ENCODE measurements at places on chromosomes 12 and 14.

DNA sequence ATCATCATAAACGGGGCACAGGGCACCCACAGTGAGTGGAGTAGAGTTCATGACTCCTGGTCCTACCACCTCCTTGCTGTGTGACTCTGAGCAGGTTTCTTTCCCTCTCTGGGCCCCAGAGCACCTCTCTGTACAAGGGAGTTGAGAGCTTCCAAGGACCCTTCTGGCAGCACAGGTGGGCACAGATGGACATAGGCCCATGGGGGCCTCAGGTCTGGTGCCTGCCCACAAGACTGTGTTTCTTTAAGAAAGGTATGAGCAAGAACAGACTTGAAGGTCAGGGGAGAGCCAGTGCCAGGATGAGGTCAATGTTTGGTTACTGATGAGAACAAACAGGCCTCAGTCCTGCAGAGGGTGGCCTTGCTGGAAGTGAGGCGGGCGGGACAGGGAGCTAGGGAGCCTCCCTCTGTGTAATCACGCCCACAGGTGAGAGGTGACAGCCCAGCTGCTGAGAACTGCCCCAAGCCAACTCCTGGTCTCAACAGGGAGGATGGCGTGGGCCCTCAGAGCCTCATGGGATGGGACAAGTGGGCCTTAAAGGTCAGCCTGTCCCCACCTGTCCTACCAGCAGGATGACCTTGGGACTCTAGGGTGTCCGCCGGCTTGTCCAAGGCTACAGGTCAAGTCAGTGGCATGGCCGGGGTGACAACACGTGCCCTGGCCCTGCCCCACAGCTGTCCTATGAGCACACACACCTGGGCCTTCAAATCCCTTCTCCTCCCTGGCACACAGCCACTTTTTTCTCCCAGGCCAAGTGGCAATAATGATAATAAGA lies 49.1 kb downstream of the CCDC85C start:
- DNase-seq, result no peak

DNA sequence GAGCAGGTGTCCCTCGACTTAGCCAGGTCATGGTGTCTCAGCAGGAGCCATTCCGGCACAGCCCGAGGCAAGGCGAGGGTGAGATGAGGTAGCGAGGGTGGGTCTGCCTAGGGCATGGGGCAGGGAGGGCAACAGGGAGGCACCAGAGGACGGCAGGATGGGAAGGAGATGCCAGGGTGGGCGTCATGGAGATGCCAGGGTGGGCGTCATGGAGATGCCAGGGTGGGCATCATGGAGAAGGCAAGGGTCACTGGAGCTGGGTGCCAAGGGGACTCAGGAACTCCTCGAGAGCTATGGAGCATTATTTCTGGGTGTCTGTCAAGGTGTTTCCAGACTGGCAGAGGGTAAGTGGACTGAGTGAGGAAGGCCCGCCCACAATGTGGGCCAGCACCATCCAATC lies 7.4 kb downstream of the DEGS2 start:
- DNase-seq, result no peak

- DNase-seq, result peak; percentile 75
Observed at GRCh38 chr12:89225401-89225800, 126.9 kb downstream of the DUSP6 start.

DNA sequence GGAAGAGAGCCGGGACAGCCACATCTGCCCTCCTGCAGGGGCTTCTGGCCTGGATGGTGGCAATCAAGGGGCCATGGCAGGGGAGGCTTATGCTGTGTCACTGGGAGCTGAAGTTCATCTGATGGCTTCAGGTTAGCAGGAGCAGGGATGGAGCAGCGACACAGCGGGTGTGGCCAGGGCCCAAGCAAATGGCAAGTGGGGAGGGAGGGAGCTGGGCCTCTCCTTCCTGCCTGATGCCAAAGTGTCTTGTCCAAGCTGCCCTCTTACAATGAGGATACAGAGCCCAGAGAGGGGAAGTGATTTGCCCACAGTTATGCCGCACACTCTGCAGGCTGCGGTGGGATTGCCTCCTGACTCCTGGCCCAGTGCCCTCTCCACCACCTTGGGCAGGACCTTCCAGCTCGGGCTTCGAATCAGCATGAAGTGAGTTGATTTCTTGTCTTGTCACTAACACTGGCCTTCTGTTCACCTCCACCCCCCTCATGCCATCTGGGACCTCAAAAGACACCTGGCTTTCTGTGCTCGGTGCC lies 51.3 kb downstream of the IQSEC3 start:
- no peak for DNase-seq

DNA sequence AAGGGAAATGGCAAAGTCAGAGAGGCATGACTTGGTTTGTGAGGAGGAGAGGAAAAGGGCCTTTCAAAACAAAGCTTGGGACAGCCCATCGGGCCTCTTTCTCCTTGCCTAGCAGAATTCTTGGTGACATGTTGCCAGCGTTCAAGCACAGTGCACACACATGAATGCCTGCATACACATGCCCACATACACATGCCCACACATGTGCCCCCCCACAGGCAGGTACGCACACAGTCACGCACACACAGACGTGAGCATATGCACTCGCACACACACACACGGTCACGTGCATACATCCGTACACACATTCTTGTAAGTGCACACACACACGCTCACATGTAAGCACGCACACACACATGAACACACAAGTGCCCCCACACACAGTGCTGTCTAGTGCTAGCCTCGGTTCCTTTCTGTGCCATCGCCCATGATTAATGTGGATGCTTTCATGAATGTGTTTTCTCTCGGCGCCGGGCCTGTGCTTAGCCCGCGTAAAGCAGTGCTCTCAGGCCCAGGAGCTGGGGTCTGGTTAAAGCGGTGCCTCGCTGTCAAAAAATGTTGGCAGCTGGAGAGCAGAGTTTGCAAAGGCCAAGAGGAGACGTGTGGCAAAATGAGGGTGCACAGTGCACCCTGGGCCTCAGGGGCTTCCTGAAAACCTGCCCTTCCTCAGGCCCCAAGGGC lies 328.8 kb upstream of the DIO3 start:
- DNase-seq, result no peak

DNA sequence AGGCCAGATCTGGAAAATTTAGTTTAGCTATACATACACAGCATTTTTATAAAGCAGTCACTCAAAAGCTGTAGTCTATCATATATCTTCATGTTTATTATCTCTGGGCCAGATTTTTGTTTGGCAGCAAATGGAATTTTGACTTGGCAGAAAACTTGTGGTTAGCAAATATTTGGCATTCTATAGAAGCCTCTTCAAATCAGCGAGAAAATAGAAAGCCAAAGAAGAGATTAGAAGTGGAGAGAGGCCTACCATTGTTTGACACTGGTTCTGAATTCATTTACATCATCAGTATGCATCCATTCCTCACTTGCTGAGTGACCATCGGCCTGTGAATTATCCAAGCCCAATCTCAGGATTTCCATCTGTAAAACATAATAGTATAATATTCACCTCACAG lies 1077.6 kb downstream of the GALC start:
- DNase-seq, result no peak

DNA sequence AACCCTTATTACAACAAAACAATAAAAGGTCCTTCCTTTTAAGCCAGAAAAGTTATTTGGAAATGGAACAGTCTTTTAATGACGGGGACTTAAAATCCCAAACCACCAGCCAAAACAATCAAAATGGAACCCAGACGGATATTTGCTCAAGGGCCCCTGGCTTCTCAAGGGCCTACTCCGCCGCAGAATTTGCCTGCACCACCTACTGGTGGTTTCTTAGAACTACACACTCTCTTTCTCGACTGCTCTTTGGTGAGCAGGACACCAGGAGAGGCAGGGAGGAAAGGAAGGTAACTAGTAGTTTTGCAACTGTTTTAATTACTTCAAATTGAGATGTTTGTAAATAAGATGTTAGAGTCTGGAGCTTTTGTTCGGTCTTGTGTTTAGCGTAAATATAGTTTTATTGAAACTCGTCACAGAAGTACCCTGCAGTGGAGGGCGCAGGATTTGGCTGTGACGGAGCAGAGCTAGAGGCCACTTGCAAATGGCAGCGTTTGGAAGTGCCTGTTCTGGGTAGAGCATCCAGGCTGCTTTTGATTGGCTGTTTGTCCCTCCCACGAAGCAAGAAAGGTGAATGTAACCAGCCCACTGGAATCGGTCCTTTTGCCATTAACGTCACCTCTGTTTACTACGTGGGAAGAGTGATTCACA lies 238.5 kb downstream of the CACNA1C start:
- peak; percentile 86 for DNase-seq

DNA sequence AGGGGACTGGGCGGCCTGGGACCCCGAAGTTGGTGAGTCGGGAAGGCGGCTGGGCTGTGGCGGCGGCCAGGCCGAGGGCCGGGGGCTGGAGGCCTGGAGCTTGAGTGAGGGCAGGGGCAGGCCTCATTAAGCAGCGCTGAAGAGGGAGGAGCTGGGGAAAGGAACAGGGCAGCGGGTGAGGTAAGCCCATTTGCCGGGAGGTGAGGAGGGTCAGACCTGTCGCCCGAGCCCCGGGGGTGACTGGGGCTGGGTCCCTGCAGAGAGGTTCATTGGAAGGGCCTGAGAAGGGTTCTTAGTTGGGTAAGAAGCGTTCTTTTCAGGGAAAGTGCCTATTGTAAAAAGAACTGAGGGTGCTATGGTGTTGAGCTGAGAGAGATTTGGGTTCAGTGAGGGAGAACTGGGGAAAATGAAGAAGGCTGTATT lies 441 bp downstream of the RAB5B start:
- DNase-seq, result peak; percentile 43

DNA sequence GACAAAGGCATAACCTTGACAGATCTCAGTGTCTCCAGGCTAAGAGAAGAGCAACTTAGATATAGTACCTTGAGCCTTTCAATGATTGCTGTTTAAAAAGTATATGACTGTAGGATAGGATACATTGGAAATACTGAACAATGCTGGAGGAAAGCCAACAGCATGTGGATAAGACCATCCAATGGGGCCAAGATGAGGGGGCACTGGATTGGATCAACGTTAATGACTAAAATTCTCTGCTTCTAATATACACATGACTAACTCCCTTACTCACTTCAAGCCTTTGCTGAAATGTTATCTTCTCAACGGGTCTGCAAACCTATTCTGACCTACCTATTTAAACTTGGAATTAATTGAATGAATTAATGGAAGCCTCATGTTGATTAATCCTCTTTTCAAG lies 354.9 kb downstream of the RAD51B start:
- no peak for DNase-seq

- no peak for DNase-seq
Observed at GRCh38 chr12:82414926-82415325, 56.6 kb downstream of the METTL25 start.

DNA sequence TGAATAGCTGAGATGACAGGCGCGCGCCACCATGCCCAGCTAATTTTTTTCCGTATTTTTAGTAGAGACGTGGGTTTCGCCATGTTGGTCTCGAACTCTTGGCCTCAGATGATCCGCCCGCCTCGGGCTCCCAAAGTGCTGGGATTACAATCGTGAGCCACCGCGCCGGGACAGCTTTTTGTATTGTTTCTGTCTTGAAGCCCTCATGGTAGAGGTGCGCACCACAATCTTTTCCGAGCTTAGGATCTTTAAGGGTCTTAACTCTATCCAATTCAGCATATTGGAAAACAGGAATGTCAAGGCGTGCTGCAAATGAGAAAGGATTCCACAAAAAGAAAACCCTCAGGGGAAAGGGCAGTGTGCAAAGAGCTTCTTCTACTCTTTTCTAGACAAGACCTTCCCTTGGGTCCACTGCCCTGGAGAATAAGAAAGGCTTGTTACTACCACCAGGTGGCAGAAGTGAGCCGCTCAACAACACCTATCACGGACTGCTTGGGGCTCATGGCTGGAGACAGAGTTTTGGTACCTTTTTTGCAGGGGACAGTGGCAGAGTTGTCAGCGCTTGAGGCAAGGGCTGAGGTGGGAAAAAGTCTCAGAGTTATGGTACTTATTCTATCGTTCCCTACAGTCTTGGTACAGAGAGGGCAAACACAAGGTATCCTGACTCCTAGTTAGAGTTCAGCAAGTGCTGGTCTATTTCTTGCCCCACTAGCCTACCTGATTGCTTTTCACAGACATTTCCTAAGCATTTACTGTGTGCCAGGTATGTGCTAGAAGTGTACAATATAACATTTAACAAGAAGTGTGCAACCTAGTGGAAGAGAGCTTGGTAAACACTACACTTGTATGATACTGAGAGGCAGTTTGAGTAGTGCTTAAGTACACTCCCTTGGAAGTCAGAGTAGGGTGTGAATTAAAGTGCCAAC lies 16.4 kb upstream of the SP7 start:
- DNase-seq, result peak; percentile 95
